Ecto neural progenitor cell (in vitro differentiated cells): ENCODE measurements at places on chromosomes 1 and 21.

DNA sequence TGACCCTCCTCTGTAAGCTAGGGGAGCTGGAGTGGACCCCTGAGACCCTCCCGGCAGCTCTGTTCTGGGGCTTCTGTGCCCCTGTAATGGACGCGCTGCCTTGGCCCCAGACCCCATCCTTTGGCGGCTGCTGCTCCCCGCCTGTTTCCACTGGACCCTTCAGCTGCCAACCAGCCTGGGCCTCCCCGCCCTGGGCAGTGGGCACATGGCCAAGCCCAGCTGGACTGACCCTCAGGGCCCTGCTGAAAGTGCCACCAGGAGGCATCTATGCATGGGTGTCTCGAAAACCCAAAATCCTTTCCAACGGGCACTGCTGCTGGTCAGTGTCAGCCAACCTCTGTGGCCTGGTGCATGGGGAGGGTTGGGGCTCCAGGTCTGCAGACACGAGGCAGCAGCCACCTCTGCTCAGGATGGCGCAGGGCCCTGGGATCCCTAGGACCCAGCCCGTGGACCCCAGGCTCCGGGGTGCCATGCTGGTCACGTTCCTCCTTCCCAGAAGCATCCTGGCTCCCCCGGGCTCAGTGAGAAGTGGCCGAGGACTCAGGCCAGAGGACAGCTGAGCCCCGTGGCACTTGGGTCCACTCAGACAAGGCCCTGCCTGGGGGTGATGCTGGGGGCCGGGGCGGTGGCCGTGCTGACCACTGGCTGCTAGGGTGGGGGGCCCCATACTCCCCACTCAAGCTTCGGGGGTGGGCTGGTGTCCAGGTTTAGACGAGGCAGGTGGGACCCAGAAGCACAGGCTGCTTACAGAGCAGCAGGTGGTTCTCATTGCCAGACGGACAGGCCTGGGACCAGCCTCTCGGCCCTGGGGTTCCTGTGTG, 46.9 kb downstream of the SLX9 start:
- no peak for DNase-seq

DNA sequence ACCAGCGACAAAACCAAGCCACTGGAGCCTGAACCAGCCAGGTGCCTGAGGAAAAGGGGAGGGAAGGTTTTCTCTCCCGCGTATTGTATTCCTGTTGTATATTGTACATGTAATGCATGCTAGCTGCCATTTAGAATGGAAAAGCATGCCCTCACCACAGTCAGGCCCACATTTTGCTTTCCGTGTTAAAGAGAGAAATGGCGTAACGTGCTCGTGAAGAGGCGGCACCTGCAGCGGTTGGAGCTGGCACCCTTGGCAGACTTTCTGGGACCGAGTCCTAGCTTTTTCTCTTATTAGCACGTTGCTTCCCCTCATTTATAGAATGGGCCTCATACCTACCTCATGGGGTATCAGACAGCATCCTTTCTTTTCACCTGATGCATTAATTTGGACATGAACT, 135.3 kb upstream of the IRF2BP2 start:
- DNase-seq: no peak

- no peak for DNase-seq
Observed at GRCh38 chr1:201208236-201208635, 17.6 kb downstream of the IGFN1 start.

- DNase-seq: no peak
Observed at GRCh38 chr1:90381598-90381997, 335.5 kb downstream of the BARHL2 start.

DNA sequence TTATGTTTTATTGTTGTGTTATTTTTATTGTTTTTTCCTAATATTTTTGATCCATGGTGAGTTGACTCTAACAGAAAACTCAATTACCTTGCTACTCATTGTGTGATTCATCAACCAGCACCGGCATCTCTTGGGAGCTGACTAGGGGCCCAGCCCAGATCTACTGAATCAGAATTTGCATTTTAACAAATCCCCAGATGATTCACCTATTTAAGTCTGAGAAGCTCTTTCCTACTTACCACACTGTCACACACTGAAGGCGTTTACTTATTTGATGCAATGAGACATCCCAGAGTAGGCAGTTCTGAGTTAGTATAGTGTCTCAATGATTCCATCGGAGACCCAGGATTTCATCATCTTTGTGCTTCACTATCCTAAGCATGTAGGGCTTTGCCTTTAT, 416.6 kb downstream of the RWDD3 start:
- no peak for DNase-seq
